ENCODE measurements at places on chromosomes 16 and 17. TPM values are rescaled to one million over a fixed set of nuclear protein-coding genes. Genes with fewer than 3 reads are reported as not detected.

DNA sequence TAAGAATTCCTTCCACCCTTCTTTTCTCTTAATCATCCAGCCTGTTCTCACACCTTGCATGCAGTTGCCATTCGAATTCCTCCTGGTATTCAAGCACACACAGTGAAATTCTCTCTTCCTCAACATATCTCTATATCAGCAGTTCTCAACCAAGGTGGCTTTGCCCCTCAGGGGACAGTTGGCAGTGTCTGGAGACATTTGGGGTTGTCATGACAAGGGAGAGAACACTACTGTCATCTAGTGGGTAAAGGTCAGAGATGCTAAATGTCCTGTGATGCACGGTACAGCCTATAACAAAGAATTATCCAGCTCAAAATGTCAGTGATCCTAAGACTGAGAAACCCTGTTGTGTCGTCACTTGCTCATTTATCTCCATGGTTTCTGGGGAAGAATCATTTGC is 94.8 kb upstream of the CPHXL start:
- no peak for DNase-seq

DNA sequence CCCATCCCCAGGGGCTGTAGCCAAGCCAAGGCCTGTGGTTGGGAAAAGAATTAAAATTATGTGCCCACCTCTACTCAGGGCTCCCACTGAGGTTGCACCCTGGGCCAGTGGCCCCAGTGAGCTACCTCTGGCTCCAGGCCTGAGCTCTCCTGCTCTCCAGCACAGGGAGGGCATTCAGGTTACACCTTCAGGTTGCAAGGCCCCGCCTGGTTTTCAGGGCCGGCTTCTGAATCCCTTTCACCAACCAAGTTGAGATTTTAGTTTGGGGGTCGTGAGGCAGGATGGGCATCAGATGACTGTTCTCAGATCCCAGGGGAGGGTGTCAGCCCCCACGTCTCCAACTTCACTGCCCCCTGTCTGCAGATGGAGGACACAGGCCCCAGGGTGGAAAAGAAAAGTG is 8.0 kb upstream of the KATNB1 start:
- DNase-seq = no peak

- no peak for DNase-seq
These were observed 31.1 kb downstream of the ADCY7 start for GRCh38 chr16:50297301-50298074.

DNA sequence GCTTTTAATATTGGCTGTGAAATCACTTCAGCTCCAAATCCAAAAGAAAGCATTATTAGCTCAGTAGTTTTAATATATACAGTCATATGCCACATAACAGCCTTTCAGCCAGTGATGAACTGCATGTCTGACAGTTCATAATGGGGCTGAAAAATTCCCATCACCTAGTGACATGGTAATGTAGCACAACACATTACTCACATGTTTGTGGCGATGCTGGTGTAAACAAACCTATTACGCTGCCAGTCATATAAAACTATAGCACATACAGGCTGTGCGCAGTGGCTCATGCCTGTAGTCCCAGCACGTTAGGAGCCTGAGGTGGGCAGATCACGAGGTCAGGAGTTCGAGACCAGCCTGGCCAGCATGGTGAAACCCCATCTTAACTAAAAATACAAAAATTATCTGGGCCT is 92.2 kb downstream of the TUBD1 start:
- no peak for DNase-seq

- peak; percentile 92 for DNase-seq
These were observed 19.5 kb downstream of the SIAH1 start for GRCh38 chr16:48365601-48366164.

Gene SLC4A1
- total RNA-seq = not detected

DNA sequence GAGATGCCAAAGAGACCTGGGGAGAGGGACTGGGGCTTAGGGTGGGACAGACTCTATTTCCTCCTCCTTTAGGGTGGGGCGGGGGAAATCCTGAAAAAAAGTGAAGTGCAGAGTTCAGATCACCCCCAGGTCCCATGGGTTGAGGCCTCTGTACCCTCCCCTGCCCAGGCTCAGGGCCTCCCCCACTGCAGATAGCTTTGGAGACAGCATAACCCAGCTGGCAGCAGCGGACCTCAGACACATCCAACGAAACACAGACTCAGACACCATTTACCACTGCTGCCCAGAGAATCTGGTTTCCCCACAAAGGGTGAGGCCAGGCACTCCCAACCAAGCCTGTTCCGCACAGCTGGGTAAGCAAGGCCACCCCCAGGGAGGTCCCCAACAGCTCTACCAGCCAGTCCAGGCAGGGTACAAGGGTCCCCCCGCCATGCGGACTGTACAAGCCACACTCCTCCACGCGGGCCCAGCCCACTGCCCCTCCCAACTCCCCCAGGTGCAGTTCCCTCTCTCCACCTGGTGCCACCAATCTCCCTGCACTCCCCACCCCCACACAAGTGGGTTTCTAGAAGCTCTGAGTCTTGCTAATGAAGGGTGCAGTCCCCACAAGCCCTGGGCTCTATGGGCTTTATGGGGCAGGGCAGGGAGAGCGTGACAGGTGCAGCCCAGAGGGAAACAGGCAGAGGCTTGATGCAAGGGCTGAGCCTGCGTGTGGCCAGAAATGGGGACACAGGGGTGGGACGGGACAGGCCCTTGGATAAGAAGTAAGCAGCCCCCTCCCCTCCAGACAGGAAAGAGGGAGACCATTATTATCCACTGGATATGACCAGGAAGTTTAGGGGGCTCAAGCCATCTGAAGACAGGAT is 8.9 kb downstream of the RHBDF2 start:
- DNase-seq = no peak

DNA sequence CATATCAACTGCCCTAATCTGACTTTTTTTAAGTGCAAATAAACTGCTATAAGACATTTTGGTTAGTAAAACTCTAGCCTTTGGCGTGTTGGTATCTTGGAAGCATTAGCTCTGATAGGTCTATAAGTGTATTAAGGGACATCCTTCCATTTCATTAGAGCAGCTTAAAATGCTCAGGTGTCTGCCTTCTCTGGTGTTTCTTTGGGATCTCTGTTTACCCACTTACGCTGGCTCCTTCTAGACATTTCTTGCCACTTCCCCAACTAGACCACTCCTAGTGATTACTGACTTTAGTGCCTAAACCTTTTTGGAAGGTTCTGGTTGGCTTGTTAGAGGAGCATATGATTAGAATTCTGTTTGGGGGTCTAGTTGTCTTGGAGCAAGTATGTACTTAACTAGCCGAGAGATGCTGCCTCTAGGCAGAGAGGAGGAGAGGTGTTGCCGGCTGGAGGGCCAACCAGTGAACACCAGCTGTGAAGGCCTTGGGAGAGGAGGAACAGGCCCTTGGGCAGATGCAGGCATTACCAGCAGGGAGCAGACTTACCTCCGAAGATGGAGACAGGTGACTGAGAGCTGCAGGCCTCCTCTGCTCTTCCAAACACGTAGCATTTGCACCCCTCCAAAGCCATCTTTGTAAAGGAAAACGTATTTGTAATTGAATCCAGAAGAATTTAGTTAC is 15.2 kb upstream of the CLEC18C start:
- DNase-seq = no peak

Gene NRN1L
- 0.49 TPM for total RNA-seq

Gene DYNLRB2
- not detected for total RNA-seq

DNA sequence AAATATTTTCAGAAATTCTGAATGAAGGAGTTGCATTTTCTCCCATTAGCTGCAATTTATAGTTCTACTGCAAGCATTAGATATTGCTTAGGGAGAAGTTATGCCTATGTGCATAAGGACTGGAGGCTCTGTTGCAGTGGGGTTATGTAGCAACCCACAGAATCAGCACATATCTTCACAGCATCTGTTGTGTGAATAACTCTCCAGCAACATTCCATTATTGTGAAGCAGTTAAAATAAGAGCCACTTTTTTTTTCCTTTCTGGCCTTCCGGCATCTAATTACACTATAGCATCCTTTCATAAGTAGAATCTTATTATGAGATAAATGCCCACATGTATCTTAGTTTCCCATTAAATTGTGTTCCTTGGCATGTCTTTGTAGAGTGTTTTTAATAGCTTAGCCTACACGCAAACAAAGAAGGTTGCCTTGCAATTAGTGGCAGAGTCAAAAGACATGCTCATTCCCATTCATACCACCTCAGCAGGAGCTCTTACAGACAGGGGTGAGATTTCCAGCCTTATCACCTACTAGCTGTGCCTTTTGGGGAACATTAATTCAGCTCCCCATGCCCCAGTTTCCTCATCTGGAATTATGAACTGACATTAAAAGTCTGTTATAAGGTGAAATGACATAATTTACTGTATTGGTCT is 596.0 kb upstream of the GOT2 start:
- DNase-seq = no peak

Gene SLC47A1
- 12.9 TPM for total RNA-seq

- no peak for DNase-seq
These were observed 424 bp downstream of the C17orf100 start for GRCh38 chr17:6651919-6652452.

GRCh38 chr16:86508947-86509758 is 1.2 kb upstream of the FOXF1 start:
- peak; percentile 53 for DNase-seq

- no peak for DNase-seq
These were observed 465.6 kb downstream of the HS3ST4 start for GRCh38 chr16:26157319-26157718.

Gene GUCY2D
- total RNA-seq = not detected

Gene PRAC1
- not detected for total RNA-seq

DNA sequence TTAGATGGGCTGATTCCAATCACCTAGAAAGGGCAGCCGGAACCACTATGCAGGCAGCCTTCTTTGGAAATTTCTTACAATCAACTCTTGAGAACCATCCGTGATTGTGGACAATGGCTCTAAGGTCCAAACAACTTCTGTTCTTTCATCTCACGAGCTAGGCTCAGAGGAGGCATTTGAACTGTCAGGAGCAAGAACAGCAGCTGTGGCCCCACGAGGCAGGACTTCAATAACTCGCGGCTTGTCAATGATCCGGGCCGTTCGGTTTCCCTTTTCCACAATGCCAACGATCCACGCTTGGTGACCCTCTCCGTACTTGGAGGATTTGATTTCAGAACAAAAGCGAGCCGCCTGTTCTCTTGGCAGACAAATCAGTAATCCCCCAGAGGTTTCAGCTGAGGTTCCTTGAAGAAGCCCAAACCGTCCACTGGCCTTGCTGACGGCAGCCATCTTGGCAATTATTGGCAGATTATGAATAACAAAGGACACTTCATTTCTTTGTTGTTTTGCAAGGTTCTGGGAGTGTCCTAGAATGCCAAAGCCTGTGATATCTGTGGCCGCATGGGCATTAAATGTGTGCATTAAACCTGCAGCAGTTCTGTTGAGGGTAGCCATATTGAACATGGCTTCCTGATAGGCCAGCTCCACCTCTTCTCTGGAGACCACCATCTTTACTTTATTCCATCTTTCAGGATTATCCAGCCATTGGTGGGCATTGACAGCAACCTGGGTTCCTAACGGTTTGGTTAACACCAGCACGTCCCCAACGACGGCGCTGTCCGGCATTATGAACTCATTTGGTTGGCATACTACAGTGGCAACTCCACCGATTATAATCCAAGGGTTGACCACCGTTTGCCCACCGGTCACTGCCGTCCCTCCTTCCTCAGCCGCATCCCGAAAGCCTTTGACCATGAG is 1.2 kb downstream of the SEPHS2 start:
- DNase-seq = no peak

- DNase-seq = no peak
These were observed 6.2 kb upstream of the CD300LG start for GRCh38 chr17:43840814-43841213.

GRCh38 chr17:36703860-36704266 is 102.5 kb downstream of the MRM1 start:
- DNase-seq = peak; percentile 39

Gene TEX19
- total RNA-seq = not detected

DNA sequence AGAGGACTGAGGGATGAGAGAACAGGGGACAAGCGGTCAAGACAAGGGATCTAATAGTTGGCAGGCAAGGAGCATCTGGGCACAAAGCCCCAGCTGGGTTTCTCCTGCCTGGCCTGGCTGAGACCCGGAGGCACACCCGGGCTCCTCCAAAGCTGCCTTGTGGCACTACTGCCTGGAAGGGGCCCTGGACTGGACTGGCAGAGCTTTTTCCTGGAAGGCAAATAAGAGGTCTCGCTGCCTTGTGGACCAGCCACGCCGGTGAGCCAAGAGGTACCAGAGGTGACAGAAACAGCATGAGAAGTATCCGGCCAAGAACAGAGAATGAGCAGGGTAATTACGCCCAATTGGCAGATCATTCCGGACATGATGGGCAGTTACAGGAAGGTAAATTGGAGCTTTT is 64.6 kb downstream of the GTF3C1 start:
- no peak for DNase-seq

Gene SPNS3
- total RNA-seq = 1.7 TPM

- DNase-seq = no peak
These were observed 49.0 kb downstream of the RBFOX1 start for GRCh38 chr16:7381671-7382070.

- DNase-seq = no peak
These were observed 29.9 kb upstream of the GNA13 start for GRCh38 chr17:65086465-65086864.

Gene CSH2
- total RNA-seq = not detected

DNA sequence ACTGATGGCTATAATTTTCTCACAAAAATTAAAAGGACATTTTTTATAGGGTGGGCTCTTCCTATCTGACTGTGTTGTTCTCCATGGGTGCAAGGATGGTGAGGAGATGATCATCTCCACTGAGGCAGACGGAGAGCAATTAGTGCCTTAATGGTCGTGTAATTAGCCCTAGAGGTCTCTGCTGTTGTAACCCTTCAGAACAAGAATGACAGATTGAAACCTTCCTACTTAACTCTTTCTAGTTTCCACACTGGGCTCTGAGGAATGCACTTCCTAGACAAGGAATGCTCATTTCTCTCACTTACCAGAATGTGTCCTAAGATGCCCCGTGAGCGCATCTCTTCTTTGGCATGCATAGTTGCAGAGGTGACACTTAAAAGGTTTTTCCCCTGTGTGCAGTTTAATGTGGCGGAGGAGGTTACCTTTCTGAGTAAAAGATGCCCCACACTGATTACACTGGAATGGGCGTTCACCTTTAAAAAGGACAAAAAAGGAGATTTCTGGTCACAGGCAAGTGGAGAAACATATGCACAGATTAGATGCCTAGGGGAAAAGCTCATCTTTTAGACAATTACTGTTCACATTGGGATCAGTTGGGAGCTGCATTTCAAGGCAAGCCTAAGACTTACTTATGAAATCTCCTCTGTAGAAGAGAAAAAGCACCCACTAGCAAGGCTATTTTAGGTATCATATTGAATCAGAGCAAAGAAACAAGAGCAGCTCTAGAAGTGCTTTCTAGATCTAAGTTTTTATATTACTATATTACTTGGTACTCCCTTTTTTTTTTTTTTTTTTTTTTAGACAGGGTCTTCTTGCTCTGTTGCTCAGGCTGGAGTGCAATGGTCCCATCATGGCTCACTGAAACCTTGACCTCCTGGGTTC is 53.6 kb downstream of the GRB7 start:
- DNase-seq = no peak

- no peak for DNase-seq
These were observed 12.8 kb upstream of the ITGB3 start for GRCh38 chr17:47240806-47241205.

Gene MC1R
- 1.2 TPM for total RNA-seq

GRCh38 chr17:75454193-75454592 is 2.2 kb upstream of the TMEM94 start:
- no peak for DNase-seq

- DNase-seq = no peak
These were observed 172.6 kb downstream of the HAPSTR1 start for GRCh38 chr16:9264067-9264466.

Gene CCP110
- 8.4 TPM for total RNA-seq

GRCh38 chr17:82862191-82862590 is 22.4 kb upstream of the ZNF750 start:
- no peak for DNase-seq

Measured in left ventricle myocardium inferior (tissue), 1 donor.